ENCODE measurements at places on chromosomes 7 and 10. TPM values are rescaled to one million over a fixed set of nuclear protein-coding genes. Genes with fewer than 3 reads are reported as not detected.

GRCh38 chr7:90586091-90586490 lies 10.0 kb upstream of the CDK14 start:
- no peak overlapping the region for H3K4me3 ChIP-seq
- DNase-seq = no peak
- no peak overlapping the region for H3K27ac ChIP-seq
- H3K4me1 ChIP-seq = no peaks in the 10 kb centered on the region
- H3K36me3 ChIP-seq = no peaks in the 10 kb centered on the region

DNA sequence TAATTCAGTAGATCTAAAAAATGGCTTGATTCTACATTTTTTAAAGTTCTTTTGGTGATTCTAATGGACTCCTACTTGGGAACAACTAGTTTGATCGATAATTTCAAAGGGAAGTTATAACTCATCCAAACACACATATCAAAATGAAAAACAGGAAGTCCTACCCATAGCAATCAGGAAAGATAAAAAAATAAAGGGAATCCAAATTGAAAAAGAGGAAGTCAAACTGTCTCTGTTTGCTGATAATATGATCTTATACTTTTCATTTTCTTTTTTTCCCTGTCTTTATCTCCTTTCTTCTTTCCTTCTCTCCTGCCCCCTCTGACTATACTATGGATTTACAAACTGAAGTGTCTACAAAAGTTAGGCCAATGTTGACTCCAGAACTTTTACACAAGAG lies 118.8 kb downstream of the IQUB start:
- H3K27me3 ChIP-seq = no peaks in the 10 kb centered on the region
- DNase-seq = no peak
- H3K36me3 ChIP-seq = peaks cover 10% of the 10 kb centered on the region
- 0 out of 2 replicates have a peak, but pooled peaks cover 2% of the 10 kb centered on the region for H3K4me1 ChIP-seq
- H3K27ac ChIP-seq = no peak overlapping the region
- H3K4me3 ChIP-seq = no peak overlapping the region

The AGR2 gene
- not detected for total RNA-seq

DNA sequence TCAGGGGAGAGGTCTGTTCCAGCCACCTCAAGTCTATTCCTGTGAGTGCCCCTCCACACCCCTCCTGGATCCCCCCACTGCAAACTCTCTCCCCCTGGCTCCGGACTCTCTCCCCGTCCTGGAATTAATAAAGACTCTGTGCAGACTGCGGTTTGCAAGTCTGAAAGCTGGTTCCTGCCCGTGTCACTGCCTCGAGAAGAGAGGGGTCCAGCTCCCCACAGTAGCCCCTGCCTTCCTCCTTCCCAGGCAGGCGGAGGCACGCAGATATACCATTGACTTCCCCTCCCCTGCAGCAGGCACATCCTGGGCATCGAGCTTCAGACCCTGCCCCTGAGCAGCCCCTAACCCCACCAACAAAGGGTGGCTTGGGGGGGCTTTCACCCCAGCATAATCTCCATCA lies 2.2 kb upstream of the ELN start:
- H3K36me3 ChIP-seq = no peaks in the 10 kb centered on the region
- DNase-seq = no peak
- peaks cover 15% of the 10 kb centered on the region for H3K4me1 ChIP-seq

DNA sequence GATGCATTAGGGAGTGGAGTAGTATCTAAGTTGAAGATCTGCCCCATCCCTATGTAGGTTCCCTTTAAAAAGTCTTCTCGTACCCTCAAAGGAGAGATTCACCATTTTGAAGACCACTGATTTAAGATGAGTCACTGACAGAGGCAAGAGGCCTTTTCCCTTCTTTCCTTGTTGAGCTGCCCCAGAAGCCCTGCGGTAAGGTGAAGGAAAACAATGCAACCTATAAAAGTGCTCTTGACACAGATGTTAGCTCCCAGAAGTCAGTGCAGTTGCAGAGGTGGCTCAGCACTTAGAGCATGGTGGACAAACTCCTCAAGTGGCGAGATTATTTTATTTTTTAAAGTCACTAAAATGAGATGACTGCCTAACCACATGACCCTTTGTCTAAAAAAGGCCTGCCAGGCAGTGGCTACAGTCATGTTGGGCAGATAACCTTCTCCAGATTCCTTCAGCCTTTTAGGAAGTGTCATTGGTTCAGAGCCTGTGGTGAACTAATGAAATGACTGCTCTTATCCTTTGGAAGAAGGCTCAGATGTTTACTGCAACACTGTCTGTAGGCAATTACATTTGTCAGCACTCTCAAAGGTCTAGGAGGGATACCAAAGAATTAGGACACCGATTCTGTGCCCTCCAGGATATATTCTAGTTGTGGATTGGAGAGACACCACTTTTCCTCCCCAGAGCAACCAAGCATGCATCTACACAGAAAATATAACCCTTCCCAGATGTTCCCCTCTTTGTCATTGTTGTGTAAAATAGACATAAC lies 88.7 kb downstream of the ARID5B start:
- peaks cover 63% of the 10 kb centered on the region for H3K4me1 ChIP-seq
- H3K4me3 ChIP-seq = no peak overlapping the region
- no peak for DNase-seq
- no peaks in the 10 kb centered on the region for H3K36me3 ChIP-seq
- H3K27me3 ChIP-seq = no peaks in the 10 kb centered on the region

DNA sequence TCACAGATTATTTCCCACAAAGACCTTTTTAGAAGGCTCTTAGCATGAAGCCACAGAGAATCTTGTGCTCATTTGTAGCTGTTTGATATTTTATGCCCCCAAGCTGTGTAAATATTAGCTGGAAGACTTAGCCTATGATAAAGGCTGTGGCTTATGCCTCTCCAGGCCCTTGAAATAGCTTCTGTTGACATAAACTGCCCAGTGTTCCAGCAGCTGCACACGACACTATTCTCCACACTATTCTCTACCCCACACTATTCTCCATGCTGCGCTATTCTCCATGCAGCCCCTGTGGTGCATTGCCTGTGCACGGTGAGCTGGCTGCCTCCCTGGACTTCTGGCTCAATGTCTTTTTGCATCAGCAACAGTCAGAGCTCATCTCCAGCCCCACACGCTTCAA lies 13.1 kb downstream of the DDC start:
- no peak overlapping the region for H3K4me3 ChIP-seq
- H3K4me1 ChIP-seq = no peaks in the 10 kb centered on the region

The INHBA gene
- 0.94 TPM for total RNA-seq

The MKX gene
- total RNA-seq = 1.6 TPM

- no peak overlapping the region for H3K27ac ChIP-seq
- no peaks in the 10 kb centered on the region for H3K36me3 ChIP-seq
- DNase-seq = no peak
- no peaks in the 10 kb centered on the region for H3K4me1 ChIP-seq
- no peak overlapping the region for H3K4me3 ChIP-seq
Observed at GRCh38 chr7:20362574-20363253, 32.0 kb downstream of the ITGB8 start.

DNA sequence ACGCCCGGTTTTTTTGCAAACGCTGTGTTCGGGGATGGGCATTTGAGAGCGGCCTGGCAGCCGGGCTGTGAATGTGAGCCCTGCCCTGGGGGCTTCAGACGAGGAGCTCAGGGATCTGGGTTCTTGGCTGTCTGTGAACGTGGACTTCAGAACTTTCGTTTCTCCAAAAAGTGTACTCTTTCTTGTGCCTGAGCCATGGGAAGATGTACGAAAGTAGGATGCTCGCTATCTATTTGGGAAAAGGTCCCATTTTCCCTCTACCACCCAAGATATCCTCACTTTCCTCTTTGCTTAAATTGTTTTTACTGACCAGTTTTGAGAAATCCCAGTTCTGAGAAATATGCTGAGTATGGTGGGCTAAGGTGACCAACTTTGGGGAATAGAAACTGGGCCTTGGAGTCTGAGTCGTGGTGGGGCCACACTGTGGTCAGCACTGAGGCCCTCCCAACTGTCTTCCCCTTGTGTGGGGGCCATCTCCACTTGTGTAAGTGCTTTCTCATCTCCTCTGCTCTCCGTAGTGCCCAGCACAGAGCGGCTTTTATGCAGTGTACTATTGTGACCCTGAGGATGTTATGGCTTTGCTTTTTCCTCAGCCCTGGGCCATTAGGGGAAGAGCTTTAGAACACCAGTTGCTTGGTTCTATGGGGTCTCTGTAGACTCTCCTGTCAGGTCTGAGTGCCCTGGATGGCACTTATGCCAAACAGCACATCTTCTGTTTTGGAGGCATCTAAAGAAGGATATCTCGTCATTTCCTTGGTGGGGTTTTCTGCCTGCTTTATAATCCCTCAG lies 918 bp downstream of the DBNL start:
- H3K4me1 ChIP-seq = 0 out of 2 replicates have a peak, but pooled peaks cover 10% of the 10 kb centered on the region
- no peak for DNase-seq
- H3K27me3 ChIP-seq = peaks cover 21% of the 10 kb centered on the region
- peak overlapping the region; percentile 98 for H3K4me3 ChIP-seq
- H3K36me3 ChIP-seq = no peaks in the 10 kb centered on the region

DNA sequence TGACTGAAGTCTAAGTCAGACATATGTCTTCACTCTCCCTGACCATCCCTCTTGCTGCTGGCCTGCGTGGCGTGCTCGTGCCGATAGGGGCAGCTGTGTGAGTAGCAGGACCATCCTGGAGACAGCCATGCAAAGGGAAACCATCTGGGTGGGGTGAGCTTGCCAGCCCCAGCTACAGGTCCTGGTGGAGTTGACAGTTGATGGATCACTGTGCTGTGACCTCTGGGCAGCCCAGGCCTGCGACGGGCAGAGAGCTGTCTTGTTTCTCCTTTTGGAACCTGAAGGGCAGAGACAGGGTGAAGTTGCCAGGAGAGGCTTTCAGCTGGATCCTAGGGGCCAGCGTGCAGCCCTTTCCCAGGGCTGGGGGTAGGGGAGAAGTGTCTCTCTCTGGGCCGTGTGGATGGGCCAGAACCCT lies 44.7 kb downstream of the GRK5 start:
- H3K36me3 ChIP-seq = no peaks in the 10 kb centered on the region
- H3K27ac ChIP-seq = no peak overlapping the region
- peaks cover 7% of the 10 kb centered on the region for H3K27me3 ChIP-seq
- H3K4me3 ChIP-seq = no peak overlapping the region
- H3K4me1 ChIP-seq = peaks cover 7% of the 10 kb centered on the region
- DNase-seq = no peak

The TBC1D12 gene
- total RNA-seq = 4.1 TPM

The SHH gene
- total RNA-seq = not detected

The CD36 gene
- total RNA-seq = 1.8 TPM

DNA sequence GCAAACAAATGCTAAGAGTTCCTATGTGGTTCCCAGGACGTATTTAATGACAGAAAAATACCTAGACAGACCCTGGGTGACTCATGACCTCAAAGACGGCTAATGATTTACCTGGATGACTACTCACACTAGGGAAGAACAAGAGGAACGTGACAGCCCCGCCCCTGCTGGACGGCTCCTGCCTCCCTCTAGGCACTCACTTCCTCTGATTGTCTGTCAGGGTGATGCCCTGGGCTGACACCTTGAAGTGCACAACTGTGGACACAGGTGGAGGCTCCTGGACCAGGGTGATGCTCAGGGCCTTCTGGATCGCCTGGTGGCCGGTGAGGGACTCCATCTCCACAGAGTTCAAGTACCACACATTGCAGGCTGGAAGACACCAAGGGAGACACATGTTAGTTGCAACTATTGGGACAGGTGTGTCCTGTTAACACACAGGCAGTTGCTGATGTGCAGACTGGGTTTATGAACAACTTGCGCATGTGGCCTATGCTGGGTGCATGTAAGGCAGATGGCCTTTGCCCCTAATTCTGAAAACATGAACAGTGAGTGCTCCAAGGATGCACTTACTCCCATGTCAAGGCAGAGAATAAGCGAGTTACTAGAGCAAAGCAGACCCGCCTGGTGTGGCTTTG lies 298.3 kb downstream of the TNS3 start:
- peaks cover 7% of the 10 kb centered on the region for H3K36me3 ChIP-seq
- H3K4me1 ChIP-seq = no peaks in the 10 kb centered on the region
- H3K27ac ChIP-seq = no peak overlapping the region

The PNLIPRP2 gene
- total RNA-seq = not detected

- no peak overlapping the region for H3K27ac ChIP-seq
- H3K4me1 ChIP-seq = no peaks in the 10 kb centered on the region
- DNase-seq = no peak
- no peaks in the 10 kb centered on the region for H3K27me3 ChIP-seq
- no peak overlapping the region for H3K4me3 ChIP-seq
Observed at GRCh38 chr7:1853986-1854865, 184.1 kb downstream of the ELFN1 start.

The INTS15 gene
- total RNA-seq = 30.6 TPM

The DNAJC12 gene
- total RNA-seq = 1.1 TPM

DNA sequence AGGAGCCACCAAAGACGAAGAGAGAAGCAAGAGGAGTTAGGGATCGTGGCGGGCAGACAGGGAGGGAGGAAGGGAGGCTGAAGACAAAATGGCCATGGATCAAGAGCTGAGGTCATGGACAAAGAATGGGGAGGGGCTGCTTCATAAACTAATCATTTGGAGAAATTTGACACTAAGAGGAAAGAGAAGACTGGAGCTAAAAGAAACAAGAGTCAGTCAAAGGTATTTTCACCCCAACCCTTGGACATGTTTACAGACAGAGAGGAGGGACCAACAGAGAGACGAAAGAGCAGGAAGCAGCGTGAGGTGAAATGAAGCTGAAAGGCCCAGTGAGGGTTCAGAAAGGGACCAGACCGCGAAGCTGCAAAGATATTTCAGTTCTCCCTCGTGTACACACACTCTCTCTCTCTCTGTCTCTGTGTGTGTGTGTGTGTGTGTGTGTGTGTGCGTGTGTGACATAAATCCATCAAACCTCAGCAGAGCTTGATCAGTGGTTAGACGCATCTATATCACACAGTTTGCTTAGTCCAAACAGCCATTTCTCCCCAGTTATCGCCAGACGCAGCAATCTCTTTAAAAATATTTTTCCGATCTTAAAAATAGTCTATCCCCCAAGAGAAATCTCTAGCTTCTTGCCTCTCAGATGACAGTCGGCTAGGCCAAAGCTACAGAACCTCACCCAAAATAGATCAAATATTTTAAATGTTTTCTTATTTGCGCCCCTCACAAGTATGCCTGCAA lies 12.5 kb upstream of the CALD1 start:
- no peak overlapping the region for H3K4me3 ChIP-seq
- no peak for DNase-seq
- H3K36me3 ChIP-seq = no peaks in the 10 kb centered on the region
- H3K27me3 ChIP-seq = no peaks in the 10 kb centered on the region
- H3K4me1 ChIP-seq = 0 out of 2 replicates have a peak, but pooled peaks cover 4% of the 10 kb centered on the region
- no peak overlapping the region for H3K27ac ChIP-seq

DNA sequence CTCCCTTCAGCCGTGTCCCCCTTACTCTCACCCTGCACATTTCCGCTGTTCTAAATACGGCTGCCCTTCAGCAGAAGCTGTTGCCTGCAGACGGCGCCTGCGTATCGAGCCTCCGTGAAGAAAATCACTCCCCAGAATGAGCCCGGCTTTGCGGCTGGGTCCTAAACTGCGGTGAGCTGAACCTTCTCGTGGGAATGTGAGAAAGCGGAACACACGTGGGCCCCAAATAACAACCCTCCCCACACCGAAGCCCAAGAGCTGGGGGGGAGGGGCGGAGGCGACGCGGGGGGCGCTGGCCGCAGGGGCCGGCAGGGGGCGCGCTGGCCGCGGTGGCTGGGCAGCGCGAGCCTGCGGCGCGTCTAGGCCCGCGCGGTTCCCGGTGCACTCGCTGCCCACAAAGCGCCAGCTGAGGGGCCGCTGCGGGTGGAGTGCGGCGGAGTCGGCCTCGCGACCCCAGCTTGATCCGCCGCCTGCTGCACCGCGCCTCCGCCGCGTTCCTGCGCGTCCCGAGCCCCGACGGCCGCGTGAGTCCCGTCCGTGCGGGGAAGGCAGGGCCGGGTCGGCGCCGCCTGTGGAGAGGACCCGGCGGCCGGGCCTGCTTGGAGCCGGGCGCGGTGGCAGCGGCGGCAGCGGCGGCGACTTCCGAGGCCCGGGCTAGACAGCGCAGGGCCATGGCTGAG lies at the start of gene ZNF398:
Gene ZNF398, plus strand, starts transcription at position 382 of the 680 bp plus-strand sequence. Its CDS starts 290 bp downstream, at position 672.
- no peaks in the 10 kb centered on the region for H3K27me3 ChIP-seq
- H3K4me3 ChIP-seq = peak within 1 kb of the TSS; percentile 75
- DNase-seq = peak; percentile 82
- peaks cover 7% of the 10 kb centered on the region for H3K36me3 ChIP-seq
- peak within 1 kb of the TSS; percentile 97 for H3K27ac ChIP-seq
- peaks cover 28% of the 10 kb centered on the region for H3K4me1 ChIP-seq
